Activated T-helper 1 cell treated with anti-CD3 and anti-CD28 coated beads, Interleukin-12 subunit alpha, Interleukin-12 subunit beta, Interleukin-2, Interleukin-4 antibody, amounts not matched to agents 30 ng/mL and 10 ng/mL and 1 ng/mL, durations not matched to agents 14 hours and 24 hours and 36 hours (primary cell): ENCODE measurements at places on chromosomes 2 and 18.

DNA sequence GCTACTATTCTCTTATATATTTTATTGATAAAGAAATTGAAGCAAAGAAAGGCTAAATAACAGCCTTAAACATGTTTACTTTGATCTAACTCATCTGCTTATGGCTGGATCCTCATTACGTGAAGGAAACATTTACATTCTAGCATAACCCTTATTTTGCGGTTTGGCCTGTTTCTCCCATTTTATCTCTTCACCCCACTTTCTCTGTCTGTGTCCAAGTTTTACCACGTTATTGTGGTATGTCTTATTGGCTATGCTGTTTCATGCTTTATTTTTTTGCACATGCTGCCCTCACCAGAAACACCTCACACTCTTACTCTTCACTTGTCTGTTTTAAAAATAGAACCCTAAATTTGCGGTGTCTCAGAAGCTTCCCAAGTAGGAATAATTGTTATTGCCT is 78.5 kb downstream of the RPIA start:
- no peak for DNase-seq
- peaks cover 5% of the 10 kb centered on the region for H3K4me1 ChIP-seq
- H3K36me3 ChIP-seq: no peaks in the 10 kb centered on the region
- H3K4me3 ChIP-seq: no peak overlapping the region
- H3K27ac ChIP-seq: no peak overlapping the region

GRCh38 chr2:233092432-233093165 is 32.5 kb downstream of the INPP5D start:
- H3K36me3 ChIP-seq: peaks cover 26% of the 10 kb centered on the region
- peak overlapping the region; percentile 29 for H3K27ac ChIP-seq
- no peaks in the 10 kb centered on the region for H3K27me3 ChIP-seq
- H3K4me1 ChIP-seq: peaks cover 53% of the 10 kb centered on the region
- no peak for DNase-seq
- H3K4me3 ChIP-seq: no peak overlapping the region

GRCh38 chr2:95722131-95722697 is 130.4 kb downstream of the TRIM43 start:
- no peaks in the 10 kb centered on the region for H3K36me3 ChIP-seq
- no peak overlapping the region for H3K27ac ChIP-seq
- H3K4me1 ChIP-seq: no peaks in the 10 kb centered on the region

DNA sequence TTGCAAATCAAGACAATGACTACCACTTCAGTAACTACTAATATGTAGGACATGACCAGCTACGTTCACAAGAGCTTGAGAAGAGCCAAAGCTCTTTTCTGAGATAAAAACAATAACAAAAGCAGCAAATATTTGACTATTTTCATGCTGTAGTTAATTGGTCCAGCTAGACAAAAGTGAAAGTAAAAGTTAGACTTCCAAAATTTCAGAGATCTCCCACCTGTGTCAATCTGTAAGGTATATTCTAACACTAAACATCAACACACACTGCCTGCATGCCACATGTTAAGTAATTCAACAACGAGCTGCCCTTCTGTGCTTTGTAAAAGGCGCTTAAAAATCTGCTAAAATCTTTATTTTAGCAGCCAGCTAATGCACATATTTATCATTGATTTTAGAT is 185.9 kb downstream of the SLC39A10 start:
- no peaks in the 10 kb centered on the region for H3K36me3 ChIP-seq
- no peaks in the 10 kb centered on the region for H3K4me1 ChIP-seq
- DNase-seq: no peak
- H3K4me3 ChIP-seq: no peak overlapping the region
- no peak overlapping the region for H3K27ac ChIP-seq

GRCh38 chr2:215038421-215038820 is 100.0 kb downstream of the ABCA12 start:
- no peak for DNase-seq
- H3K27ac ChIP-seq: no peak overlapping the region
- no peaks in the 10 kb centered on the region for H3K36me3 ChIP-seq
- peaks cover 2% of the 10 kb centered on the region for H3K27me3 ChIP-seq

- H3K4me3 ChIP-seq: no peak overlapping the region
- no peaks in the 10 kb centered on the region for H3K4me1 ChIP-seq
- peaks cover 14% of the 10 kb centered on the region for H3K27me3 ChIP-seq
- no peak overlapping the region for H3K27ac ChIP-seq
- no peaks in the 10 kb centered on the region for H3K36me3 ChIP-seq
Measured at GRCh38 chr18:50218432-50219197, 23.7 kb upstream of the MYO5B start.

GRCh38 chr2:173107629-173108022 is 32.0 kb downstream of the MAP3K20 start:
- no peak overlapping the region for H3K4me3 ChIP-seq
- DNase-seq: no peak
- H3K27me3 ChIP-seq: peaks cover 10% of the 10 kb centered on the region
- peaks cover 3% of the 10 kb centered on the region for H3K36me3 ChIP-seq
- H3K4me1 ChIP-seq: peaks cover 5% of the 10 kb centered on the region

DNA sequence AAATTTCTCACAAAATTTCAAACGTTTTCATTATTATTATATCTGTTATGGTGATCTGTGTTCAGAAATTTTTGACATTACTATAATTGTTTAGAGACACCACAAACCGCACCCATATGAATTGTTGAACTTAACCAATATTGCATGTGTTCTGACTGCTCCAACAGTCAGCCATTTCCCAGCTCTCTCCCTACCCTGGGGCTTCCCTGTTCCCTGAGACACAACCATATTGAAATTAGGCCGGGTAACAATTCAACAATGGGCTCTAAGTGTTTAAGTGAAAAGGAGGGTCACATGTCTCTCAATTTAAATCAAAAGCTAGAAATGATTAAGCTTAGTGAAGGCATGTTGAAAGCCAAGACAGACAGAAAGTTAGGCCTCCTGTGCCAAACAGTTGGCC is 424.0 kb downstream of the DSC3 start:
- H3K36me3 ChIP-seq: no peaks in the 10 kb centered on the region
- no peak overlapping the region for H3K27ac ChIP-seq
- no peaks in the 10 kb centered on the region for H3K27me3 ChIP-seq
- DNase-seq: no peak

- DNase-seq: no peak
- H3K27ac ChIP-seq: no peak overlapping the region
- peaks cover 1% of the 10 kb centered on the region for H3K27me3 ChIP-seq
- peaks cover 16% of the 10 kb centered on the region for H3K4me1 ChIP-seq
Measured at GRCh38 chr2:48120112-48120511, 213.8 kb upstream of the FBXO11 start.

DNA sequence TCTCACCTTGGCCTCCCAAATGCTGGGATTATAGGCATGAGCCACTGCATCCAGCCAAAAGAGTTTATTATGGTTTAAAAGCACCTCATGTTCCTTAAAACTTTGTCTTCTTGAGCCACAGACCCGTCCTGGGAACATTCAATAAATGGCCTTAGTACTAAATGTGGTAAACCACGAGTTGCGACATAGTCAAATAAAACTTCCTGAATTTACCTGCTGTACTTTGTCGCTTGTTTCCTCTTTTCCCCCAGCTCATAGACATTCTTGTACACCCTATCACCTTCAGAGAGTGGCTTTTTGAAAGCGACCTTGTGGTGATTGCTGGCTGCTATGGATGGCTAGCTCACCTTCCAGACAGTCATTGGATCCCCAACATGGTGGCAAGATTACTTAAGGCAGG is 310.4 kb downstream of the LRRTM1 start:
- H3K4me1 ChIP-seq: no peaks in the 10 kb centered on the region
- H3K27me3 ChIP-seq: no peaks in the 10 kb centered on the region
- H3K4me3 ChIP-seq: no peak overlapping the region
- H3K36me3 ChIP-seq: no peaks in the 10 kb centered on the region

- DNase-seq: no peak
- no peak overlapping the region for H3K4me3 ChIP-seq
- H3K4me1 ChIP-seq: no peaks in the 10 kb centered on the region
Measured at GRCh38 chr2:72676341-72677025, 149.3 kb downstream of the EXOC6B start.

DNA sequence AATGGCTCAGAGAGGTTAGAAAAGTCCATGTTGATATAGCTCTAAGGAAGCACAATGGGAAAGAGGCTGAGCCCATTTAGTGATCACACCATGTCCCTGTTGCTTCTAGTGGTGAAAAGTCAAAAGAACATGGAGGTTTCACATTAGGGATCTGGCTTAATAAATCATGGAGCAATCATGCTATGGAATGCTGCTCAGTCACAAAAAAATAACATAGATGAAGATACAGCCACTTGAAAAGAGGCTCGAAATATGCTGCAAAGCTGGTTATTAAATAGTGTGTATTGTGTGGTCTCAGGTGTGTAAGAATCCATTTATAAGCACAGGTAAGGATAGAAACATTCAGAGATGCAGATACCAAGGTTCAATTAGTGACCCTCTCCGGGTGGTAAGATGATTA is 63.6 kb upstream of the CPO start:
- peaks cover 6% of the 10 kb centered on the region for H3K27me3 ChIP-seq
- H3K36me3 ChIP-seq: no peaks in the 10 kb centered on the region
- H3K27ac ChIP-seq: no peak overlapping the region
- H3K4me3 ChIP-seq: no peak overlapping the region
- DNase-seq: no peak

GRCh38 chr2:109382226-109382895 is 231.4 kb downstream of the SEPTIN10 start:
- H3K27ac ChIP-seq: no peak overlapping the region
- no peaks in the 10 kb centered on the region for H3K4me1 ChIP-seq
- H3K4me3 ChIP-seq: no peak overlapping the region
- H3K27me3 ChIP-seq: peaks cover 2% of the 10 kb centered on the region
- no peak for DNase-seq

DNA sequence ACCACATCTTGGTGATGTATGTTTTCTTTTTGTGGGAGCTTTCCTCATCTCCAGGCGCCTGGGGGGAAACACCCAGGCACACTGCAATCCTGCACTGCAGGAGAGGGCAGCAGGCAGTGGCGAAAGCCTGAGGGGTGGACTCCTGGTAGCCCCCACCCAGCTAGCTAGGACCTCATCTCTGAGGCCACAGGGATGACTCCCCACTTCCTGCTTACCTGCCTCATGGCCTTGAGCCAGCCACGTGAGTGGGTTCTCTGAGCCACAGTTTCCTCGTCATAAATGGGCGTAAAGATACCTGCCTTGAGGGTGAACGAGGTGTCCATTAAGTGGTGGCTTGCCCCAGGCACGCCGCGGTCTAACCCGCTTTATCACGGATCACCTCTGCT is 19.1 kb downstream of the TRAF3IP1 start:
- H3K36me3 ChIP-seq: no peaks in the 10 kb centered on the region
- H3K4me1 ChIP-seq: no peaks in the 10 kb centered on the region
- H3K27me3 ChIP-seq: no peaks in the 10 kb centered on the region
- no peak for DNase-seq

DNA sequence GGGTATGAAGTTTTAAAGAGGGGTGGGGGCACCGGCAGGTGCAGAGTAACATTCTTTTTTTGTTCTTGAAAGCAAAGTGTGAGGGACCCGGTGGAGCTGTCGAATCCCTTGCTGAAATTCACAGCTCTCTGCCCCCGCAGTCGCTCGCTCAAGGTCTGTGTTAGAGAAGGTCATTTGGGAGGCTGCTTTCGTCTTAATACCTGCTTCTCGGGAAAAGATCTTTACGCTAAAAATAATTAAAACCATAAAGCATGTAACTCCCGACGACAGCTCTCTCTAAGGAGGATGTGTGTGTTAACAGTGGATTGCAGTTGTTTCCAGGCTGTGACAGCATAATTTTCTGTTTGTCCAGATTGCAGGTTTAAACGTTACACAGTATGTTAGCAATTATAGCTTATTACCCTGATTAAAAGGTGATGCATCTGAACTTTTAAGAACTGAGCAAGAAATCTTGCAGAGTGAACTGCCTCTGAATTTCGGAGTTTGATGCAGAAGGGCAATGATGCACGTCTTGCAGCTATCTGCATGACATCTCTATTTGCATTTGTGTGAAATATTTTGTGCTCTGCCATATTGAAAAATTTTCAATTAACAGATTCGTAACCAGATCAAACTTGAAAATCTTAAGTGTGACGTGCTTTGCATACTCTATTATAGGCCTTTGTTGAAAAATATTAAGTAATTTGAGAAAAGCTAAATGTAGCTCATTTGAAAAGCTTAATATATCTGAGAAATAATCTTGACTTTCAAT is 954 bp downstream of the RAPGEF4 start:
- no peaks in the 10 kb centered on the region for H3K36me3 ChIP-seq
- no peak for DNase-seq
- H3K27me3 ChIP-seq: peaks cover 67% of the 10 kb centered on the region
- no peaks in the 10 kb centered on the region for H3K4me1 ChIP-seq

DNA sequence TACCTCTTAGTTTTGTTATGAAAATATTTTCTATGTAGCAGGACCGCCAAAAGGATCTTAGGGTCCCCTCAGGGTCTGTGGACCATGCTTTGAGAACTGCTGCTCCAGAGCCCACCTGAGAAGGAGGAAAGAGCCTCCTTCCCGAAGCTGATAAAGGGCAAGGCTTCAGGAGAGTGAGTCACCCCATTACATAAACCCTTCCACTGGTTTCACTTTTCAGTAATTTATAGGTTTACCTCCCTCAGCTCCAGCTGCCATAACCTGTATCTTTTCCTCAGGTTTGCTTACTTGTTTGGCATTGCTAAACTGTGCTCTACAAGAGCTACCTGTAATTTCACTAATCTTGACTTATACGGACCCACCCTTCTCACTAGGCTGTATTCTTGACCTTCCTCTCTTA is 6.6 kb downstream of the TTLL4 start:
- DNase-seq: no peak
- peaks cover 17% of the 10 kb centered on the region for H3K36me3 ChIP-seq
- H3K27me3 ChIP-seq: no peaks in the 10 kb centered on the region
- H3K27ac ChIP-seq: no peak overlapping the region
- H3K4me1 ChIP-seq: peaks cover 22% of the 10 kb centered on the region

DNA sequence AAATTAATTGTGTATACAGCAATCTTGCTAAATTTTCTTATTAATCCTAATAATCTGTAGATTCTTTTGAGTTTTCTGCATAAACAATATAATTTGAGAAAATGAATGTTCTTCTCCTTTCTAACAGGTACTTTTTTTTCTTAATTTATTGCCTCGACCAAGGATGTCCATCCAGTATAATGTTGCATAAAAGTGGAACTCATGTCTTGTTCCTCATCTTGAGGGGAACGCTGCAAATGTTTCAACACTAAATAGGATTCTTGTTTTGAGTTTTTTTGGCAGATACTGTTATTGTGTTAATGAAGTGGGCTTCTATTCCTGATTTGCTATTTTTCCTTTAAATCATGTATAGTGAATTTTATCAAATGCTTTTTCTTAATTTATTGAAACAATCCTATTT is 244.4 kb upstream of the REV1 start:
- no peaks in the 10 kb centered on the region for H3K4me1 ChIP-seq
- H3K27ac ChIP-seq: no peak overlapping the region
- no peaks in the 10 kb centered on the region for H3K36me3 ChIP-seq
- DNase-seq: no peak
- no peak overlapping the region for H3K4me3 ChIP-seq

GRCh38 chr18:49617329-49617695 is 55.5 kb downstream of the LIPG start:
- peaks cover 10% of the 10 kb centered on the region for H3K27me3 ChIP-seq
- no peak for DNase-seq
- H3K4me1 ChIP-seq: no peaks in the 10 kb centered on the region
- no peak overlapping the region for H3K27ac ChIP-seq

GRCh38 chr2:824954-825353 is 125.7 kb upstream of the SNTG2 start:
- no peak overlapping the region for H3K27ac ChIP-seq
- H3K4me1 ChIP-seq: no peaks in the 10 kb centered on the region
- H3K27me3 ChIP-seq: peaks cover 2% of the 10 kb centered on the region
- no peaks in the 10 kb centered on the region for H3K36me3 ChIP-seq
